Cardiac septum (tissue), 1 donor: ENCODE measurements at places on chromosomes 13 and 19. TPM values are rescaled to one million over a fixed set of nuclear protein-coding genes. Genes with fewer than 3 reads are reported as not detected.

- no peak for DNase-seq
Measured at GRCh38 chr19:30309176-30309575, 63.0 kb upstream of the ZNF536 start.

- no peak for DNase-seq
Measured at GRCh38 chr19:47680858-47681332, 32.3 kb upstream of the EHD2 start.

The PHF11 gene
- total RNA-seq, result 20.5 TPM

The ZIC2 gene
- total RNA-seq, result not detected

GRCh38 chr13:85737952-85738351 is 61.3 kb downstream of the SLITRK6 start:
- DNase-seq, result no peak

The PSENEN gene
- total RNA-seq, result 43.2 TPM

The ZNF440 gene
- total RNA-seq, result 5.4 TPM

GRCh38 chr13:93927431-93927830 is 552.1 kb downstream of the DCT start:
- DNase-seq, result no peak

GRCh38 chr13:96044238-96044637 is 9.0 kb downstream of the UGGT2 start:
- DNase-seq, result no peak

DNA sequence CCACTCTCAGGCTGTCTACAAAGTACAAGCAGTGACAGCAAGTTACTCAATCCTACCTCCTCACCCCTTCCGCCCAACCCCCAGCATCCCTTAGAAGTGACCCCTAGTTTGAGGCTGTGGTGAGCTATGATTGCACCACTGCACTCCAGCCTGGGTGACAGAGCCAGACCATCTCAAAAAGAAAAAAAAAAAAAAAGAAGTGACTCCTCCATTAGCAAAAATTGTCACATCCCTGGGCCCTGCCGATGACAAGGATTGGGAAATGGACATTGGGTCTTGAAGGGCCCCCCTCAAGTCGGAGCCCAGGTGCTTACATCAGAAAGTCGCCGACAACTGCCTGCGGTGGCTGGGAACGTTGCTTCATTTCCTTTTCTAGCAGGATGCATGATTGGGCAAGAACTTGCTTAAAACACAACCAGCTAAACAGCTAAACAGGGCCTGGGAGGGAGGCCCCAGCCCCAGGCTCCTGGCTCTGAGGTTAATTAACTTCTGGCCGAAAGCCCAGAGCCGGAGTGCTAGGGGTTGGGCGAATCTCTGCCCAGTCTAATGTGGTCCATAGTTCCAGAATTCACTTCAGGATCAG is 15.3 kb downstream of the RAB3D start:
- peak; percentile 92 for DNase-seq

The IZUMO2 gene
- total RNA-seq, result not detected

The TMEM59L gene
- total RNA-seq, result 3.0 TPM

DNA sequence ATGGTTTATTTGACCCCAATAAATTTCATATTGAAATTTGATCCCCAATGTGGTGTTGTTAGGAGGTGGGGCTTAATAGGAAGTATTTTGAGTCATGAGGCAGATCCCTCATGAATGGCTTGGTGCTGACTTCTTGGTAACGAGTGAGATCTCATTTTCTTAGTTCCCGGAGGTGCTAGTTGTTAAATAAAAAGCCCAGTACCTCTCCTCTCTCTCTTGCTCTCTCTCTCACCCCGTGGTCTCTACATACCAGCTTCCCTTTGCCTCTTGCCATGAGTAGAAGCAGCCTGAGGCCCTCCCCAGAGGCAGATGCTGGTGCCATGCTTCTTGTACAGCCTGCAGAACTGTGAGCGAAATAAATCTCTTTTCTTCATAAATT is 39.4 kb upstream of the KATNAL1 start:
- no peak for DNase-seq

The SYDE1 gene
- 16.4 TPM for total RNA-seq

DNA sequence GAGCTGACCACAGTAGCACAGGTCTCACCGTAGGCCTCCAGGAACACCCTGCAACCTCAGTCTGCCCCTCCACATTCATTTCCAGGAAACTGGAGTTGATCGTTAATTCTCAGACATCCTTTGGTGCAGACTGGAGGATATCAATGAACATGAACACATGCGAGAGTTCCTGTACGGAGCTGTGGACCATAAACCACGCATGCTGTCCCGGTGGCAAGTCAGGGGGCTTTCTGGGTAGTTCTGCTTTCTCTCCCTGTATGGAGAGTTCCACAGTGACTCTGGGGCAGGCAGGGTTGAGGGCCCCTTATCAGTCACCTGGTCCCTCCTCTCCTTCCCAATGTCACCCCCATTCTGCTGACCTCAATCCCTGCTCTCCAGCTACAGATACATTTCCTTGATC is 55.5 kb upstream of the URI1 start:
- peak; percentile 46 for DNase-seq

The LONP1 gene
- 70.8 TPM for total RNA-seq

The ACP4 gene
- total RNA-seq, result not detected

DNA sequence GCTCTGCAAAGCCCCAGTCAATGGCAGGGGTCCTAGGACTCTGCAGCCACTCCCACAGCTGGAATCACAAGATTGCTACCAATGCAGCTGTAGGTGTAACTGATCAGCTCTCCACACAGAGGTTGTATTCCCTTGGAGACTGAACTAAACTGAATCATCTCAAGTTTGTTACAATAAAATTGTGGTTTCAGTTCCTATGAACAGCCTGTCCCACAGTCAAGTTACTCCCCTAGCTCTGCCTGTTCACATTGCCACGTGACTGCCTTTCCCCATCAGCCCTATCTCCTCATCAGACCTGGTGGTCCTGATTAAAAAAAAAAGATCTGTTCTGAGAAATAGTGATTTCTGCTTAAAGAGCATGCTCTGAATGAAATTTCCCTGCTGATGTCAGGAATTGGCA is 287.9 kb upstream of the NBEA start:
- no peak for DNase-seq

The C1QTNF9B gene
- total RNA-seq, result 0.48 TPM

DNA sequence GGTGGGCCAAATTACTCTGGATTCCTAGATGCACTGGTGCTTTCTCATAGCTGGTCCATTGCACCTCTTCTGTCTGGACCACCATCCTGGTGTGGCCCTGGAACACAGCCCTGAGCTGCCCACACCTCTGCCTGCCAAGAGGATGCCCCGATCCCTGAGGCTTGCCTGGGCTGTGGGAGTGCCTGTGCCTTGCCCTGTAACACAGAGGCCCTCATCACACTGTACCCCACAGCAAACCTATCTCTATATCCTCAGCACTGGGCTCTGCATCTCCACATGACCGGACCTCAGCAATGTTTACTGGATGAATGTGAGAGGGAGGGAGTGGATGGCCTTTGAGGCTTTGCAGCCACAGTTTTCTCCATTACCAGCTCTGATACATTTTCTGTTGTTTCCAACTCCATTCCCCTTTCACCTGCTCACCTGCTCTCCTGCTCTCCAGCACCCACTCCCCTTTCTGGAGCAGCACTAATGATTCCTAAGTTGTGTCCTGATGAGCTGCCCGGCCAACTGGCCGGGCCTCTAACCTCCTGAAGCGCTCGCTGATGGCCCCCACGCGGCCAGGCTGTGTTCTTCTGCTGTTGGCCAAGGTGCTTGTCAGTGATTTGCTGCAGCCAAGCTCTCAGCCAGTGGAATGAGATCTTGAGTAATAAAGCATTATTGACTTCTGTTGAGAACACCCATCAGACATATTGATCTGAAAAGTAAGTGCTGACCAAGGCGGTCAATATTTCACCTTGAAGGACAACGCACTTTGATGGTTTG is 232.6 kb downstream of the TEX29 start:
- peak; percentile 60 for DNase-seq

DNA sequence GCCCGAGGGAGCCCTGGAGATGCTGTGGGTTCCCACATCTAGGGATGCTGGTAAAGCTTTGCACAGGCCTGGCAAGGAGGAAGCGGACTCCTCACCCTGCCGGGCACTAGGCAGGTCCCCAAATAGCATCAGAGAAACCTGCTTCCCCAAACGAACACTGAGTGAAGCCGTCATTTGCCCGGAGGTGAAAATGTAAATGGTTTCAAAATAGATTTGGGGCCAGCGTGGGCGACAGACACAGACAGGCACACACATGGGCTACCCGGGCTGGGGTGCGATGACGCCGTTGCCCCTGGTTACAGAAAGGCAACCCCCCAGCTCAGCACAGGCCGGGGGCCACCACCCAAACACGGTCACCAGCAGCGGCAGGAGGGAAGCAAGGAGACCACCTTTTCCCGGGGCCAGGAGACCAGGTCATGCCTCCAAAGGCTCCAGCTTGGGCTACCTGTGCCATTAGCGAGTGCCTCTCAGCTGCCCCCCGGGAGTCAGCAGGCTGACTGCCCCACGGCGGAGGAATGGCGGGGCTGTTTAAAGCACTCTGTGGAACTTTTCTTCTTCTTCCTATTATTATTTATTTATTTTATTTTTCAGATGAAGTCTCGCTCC is 47.5 kb upstream of the NDUFS7 start:
- DNase-seq, result no peak

DNA sequence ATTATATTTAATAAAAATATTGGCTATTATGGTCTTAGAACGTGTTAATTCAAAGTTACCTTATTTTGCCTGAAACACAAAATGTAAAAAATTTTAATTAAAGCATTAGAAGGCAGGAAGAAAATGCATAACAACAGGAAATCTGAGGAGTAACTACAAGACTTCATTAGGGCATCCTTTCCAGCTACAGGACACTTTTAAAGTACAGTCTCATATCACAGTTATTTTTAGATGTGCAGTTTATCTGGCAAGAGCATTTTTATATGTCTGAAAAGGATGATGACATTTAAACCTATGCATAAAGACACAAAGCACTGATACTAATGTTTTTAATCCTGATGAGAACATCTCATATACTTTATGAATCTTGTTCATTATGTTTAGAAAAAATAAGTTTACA is 247.5 kb downstream of the VWA8 start:
- no peak for DNase-seq

The KLK13 gene
- total RNA-seq, result not detected

DNA sequence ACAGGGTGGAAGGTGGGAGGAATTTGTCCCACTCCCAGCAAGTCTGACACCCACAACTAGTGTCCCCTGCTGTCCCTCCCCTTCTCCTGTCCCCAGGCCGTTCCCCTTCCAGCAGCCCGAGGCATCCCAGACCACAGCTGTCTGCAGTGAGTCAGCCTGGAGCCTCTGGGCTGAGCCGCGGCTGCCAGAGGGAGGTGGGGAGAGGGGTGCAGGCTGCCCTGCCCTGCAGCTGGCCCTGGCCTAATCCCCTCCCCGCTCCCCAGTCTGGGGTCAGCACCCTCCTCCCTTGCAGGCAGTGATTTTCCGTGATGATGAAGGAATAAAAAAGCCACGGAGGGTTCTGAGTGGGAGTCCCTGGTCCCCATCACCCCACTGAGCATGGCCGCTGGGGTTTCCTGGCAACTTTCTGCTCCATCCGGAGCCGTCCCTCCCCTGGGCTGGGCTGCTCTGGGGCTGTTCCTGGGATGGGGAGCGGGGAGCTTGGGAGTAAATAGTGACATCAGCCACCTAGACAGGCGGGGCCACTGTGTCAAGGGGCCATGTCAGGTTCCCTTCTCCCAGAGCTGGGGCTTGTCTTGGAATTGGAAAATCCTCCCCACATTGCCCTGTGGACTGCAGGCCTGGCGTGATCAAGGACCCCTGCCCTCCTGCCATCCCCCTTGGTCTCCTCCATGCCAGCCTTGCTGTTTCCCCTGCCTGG is 16.8 kb downstream of the SPC24 start:
- DNase-seq, result peak; percentile 89

The ING1 gene
- total RNA-seq, result 6.6 TPM

GRCh38 chr13:98456413-98456845 is 120.5 kb downstream of the STK24 start:
- DNase-seq, result no peak

The LILRB5 gene
- 4.4 TPM for total RNA-seq

DNA sequence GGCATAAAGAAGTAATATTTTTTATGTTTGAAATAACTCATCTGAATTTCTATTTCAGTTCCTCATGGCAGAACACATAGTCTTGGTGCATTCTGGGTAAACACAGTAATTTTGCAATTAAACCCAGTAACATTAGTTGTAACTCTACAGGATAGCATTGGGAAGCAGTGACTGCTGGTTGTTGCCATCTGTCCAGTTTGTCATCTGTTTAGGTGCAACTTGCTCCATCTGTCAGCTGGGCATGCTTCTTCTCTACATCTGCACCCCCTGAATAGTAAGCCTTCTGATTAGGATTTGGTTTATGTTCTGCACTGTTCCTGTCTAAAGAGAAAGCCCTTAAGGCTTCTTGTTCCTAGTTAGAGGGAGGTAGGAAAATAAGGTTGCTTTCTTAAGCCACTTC is 63.5 kb upstream of the CSNK1A1L start:
- no peak for DNase-seq

- DNase-seq, result peak; percentile 47
Measured at GRCh38 chr13:99415851-99416331, 85.4 kb upstream of the TM9SF2 start.

GRCh38 chr13:109764045-109764444 is 22.3 kb downstream of the IRS2 start:
- no peak for DNase-seq

DNA sequence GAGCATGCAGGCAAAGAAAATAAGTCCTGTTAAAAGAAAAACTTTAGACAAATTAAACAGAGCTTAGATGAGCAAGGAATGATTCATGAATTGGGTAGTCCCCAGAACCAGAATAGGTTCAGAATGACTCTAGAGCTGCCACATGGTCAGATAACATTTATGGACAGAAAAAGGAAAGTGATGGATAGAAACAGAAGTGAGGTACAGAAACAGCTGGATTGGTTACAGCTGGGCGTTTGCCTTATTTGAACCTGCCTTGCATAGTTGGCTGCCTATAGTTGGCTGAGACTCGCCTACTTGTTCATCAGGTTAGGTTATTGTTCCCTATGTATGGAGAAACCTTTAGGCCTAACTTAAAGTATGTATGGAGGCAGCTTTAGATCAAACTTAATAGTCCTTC is 35.4 kb downstream of the WDFY2 start:
- no peak for DNase-seq

- DNase-seq, result no peak
Measured at GRCh38 chr13:87792878-87793277, 121.7 kb downstream of the SLITRK5 start.

The TMIGD2 gene
- total RNA-seq, result not detected

DNA sequence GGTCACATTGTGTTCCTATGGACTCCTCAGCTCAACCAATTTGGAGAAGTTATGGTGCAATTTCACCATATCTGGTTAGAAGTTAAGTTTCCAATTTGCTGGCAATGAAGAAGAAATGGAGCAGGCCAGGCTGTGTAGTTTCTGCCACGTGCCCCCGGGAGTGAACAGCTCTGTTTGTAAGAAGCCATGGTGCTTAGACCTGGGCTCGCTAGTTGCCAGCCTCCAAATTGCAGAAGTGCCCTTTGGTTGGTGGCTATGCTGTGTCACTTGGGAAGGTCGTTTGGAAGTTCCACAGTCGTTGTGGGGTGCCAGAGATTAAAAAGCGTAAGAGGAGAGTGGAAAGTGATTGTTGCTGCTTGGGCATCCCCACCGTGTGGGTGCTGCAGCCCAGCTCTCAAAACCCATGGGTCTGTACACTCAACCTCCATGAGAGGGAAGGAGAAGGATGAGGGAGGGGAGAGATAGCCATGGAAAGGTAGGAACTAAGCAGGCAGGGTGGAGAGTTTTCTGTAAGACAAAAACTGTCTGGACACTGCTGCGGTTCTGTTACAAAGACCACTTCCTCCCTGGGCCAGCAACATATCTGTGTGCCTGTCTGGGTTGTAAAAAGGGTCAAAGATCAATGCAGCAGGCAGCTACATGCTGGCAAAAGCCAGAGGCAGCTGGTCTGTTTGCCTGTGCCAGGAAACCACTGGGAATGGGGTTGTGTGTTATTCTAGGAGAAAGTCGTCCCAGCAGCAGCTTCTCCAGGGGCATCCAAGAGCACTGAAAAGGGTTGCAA is 10.8 kb downstream of the ALOX5AP start:
- no peak for DNase-seq

The SETDB2 gene
- 11.2 TPM for total RNA-seq
